A673 (cell line): ENCODE measurements at places on chromosomes 2 and 18.

- no peak for DNase-seq
Measured at GRCh38 chr2:200399046-200399445, 92.6 kb downstream of the SPATS2L start.

DNA sequence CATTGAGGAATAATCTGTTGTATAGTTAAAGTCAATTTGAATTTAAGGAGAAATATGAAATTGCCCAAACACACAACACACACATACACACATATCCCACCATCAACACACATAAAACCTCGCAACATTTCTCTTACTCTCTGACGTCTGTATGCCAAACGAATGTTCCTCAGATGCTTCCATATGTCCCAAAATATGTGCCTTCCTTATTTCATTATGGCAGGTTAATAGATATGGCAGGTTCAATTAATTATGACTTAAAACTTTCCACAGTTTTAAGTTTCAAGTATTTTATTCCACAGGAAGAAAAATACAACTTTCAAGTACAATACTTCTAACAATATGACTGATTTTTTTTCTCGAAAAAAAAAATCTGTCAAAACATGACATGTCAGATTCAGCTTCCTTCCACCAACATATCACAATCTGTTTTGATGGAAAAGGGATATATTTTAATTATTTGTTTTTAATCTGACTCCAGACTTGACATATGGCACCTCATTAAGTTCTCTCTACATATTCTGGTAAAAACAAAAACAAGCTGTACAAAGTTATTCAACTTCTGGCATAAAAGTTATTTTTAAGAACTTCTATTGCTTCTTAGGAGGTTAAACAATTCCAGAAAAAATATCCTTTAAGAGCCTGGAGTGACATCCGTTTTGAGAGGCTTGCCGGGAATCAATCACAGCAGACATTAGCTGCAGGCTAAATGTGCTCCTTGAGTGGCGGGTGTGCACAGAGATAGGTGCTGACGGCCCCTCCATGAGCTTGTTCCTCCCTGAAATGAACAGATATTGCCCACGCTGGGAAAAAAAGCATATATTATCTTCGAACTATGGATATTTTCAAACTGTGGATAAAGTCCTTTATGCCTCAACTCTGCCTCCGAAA lies 812.7 kb downstream of the DCDC2C start:
- DNase-seq, result no peak

GRCh38 chr2:9666306-9666705 lies 35.5 kb upstream of the YWHAQ start:
- DNase-seq, result no peak

DNA sequence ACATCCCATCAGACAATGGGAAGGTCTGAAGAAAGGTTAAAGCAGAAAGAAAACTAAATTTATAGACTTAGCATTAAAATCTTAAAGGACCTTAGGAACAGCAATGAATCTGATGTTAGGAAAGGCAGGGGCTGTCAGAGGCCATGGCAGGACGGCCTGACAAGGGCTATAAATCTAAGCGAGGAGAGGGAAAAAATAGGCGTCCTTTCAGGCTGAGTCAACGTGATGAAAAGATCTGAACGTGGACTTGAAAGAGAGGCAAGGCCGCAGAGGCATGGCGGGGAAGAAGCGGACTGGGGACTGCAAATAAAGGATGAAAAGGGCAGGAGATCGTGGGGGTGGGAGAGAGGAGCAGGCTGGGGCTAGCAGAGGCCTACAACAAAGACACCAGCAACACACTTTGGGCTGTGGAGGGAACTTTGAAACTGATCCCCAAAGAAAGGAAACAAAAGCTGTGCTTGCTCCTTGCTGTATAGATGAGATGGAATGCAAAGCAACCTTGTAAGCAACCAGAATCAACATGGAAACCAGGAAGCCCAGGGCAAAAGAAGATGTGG lies 145.6 kb downstream of the NRP2 start:
- no peak for DNase-seq

DNA sequence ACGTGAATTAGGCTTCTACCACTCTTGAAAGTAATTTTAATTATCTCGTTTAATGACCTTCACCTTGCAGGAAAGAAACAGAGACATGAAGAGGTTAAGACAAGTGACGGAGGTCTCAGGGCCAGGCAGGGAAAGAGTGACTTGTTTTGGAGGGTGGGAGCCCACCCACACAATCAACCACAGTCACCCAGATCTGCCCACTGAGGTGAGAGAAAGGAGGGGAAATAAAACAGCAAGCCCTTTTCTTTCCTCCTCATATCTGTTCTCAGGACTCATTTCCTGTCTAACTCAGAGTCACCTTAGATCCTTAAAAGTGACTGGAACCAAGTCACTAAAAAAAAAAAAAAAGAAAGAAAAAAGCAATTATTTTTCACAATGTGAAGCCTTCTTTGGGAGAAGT lies 26.8 kb downstream of the ATP8B1 start:
- no peak for DNase-seq

- DNase-seq, result no peak
Measured at GRCh38 chr2:239935789-239936758, 89.1 kb downstream of the NDUFA10 start.

DNA sequence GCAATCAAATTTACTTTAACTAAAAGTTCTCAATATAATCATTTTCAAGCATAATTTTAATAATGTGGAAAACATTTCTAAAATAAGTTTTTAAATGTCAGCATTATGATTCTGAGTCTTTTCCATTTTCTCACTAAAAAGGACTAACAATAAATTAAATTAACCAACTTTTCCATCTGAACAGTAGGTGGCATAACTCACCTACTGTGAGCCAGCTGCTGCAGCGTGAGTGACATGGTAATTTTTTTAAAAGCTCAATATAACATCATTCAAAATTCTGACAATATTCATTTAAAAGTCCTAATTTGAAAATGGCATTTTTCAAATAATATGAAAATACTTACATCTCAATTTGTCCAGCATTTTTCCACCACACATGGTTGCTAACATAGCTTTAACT lies 66.5 kb downstream of the DTNB start:
- DNase-seq, result peak; percentile 44

GRCh38 chr18:79476031-79476917 lies 80.5 kb downstream of the NFATC1 start:
- DNase-seq, result no peak

DNA sequence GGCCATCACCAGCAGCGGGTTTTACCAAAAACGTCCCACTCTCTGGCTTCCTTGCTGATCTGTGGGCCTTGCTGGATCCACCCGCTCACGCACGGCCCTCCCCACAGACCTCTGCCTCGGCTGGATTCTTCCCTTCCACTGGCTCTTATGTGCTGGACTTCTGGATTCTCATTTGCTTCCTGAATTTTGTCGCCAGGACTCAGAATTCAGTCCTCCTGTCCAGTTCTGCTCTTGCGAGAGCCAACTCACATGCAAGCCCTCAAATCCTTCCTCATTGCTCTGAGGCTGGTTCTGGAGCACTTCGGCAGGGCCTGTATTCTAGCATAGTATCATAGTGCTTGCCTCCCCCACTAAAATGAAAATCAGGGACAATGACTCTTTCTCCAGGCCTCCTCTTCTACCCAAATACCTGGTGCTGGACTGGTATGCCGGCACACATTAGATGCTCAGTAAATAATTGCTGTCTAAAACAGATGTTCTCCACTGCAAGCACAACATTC lies 115.5 kb downstream of the ATL2 start:
- DNase-seq, result no peak

- DNase-seq, result peak; percentile 45
Measured at GRCh38 chr2:224816816-224817215, 100.7 kb upstream of the CCDC195 start.

DNA sequence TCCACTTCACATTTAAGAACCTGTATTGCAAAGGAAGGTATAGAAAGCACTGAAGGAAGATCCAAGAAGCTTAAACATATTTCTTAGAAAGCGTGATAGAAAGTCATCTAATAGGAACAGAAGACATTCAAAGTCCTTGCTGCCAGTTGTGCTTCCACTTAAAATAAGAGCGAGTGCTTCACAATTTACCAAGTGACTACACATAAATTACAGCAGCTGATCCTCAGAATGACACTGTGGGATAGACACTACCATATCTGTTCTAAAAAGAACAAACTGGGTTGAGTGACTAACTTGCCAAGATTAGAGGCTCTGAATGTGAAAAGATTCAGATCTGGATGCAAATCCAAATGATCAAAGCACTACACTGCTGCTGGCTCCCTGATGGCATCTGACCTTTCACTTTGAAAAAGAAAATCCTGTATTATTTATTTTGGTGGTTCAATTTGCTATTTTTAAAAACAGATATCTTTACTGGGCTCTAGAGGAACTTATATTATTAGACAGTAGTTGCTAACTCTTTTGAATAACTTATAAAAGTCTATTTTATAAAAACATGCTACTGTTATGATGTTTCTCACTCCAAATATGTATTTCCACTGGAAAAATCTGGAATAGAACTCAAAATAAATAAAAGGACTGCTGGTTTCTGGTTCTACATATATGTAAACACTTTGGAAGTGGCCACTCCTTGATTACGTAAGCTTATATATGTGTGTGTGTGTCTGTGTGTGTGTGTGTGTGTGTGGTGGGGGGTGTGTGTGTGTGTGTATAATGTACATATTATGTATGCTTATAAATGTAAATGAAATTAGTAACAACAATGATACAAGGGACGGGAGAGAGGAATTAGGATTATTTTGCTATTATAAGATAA lies 57.4 kb downstream of the KIDINS220 start:
- DNase-seq, result no peak
